ENCODE measurements at places on chromosomes 3 and 15.

DNA sequence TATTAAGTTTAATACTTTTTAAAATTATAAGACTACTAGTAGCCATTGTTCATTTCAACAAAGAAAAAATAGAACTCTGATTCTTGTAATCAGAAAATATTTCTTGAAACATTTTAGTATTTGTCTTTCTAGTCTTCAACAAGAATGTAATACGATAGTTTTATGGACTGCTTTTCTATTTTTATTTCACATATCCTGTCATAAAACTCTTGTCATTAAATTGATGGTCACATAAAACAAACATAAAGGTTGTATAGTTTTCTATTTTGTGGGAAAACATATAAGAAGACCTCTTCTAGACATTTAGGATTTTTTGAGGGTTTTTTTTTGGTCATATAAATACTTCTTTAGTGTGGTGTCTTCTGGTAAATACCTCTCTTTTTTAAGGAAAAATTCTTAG, 62.4 kb downstream of the ATP2C1 start:
- DNase-seq: no peak

DNA sequence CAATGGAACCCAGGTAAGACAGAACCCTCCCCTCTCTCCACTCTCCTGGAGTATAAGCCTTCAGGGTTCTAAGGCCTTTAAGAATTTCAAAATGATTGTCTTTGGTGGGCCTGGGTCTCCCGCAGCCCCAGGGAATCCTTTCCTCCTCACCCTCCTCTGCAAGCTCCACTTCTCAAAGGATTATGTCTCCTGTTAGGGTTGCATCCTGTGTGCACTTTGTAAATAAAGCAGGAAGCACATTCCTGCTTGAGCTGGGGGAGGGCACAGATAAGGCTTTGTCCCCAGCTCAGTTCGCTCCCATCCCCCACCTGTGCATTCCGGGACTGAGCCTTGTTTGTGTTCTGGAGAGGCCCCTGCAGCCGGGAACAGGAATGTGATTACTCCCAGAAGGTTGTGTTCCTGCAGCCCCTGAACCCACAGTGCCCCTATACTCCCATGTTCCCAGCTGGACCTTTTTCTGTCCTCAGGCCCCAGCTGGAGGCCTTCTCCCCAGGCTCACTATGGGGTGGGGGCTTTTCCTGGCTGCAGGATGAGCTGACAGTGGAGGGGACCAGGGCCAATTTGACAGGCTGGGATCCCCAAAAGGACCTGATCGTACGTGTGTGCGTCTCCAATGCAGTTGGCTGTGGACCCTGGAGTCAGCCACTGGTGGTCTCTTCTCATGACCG, 9.5 kb downstream of the TYRO3 start:
- no peak for DNase-seq

DNA sequence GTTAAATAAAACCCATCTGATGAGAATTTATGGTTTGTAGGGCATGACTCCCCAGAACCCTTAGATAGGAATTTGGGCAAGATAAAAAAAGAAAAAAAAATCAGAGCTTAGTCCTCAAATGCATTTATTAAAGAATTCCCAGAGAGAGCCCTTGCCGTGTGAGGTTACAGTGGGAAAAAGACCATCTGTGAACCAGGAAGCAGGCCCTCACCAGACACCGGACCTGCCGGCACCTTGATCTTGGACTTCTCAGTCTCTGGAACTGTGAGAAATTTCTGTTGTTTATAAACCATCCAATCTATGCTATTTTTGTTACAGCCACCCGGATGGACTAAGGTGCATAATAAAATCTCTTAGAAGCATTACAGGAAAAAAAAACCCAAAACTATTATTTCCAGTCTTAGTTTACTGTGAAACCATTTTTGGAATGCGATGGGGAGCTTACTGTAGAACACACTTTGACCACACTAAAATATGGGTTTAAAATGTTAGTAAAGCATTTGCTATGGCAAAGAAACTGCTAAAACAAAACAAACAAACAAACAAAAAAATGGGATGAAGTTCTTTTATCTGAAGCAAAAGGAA, 72.2 kb downstream of the LEKR1 start:
- no peak for DNase-seq

DNA sequence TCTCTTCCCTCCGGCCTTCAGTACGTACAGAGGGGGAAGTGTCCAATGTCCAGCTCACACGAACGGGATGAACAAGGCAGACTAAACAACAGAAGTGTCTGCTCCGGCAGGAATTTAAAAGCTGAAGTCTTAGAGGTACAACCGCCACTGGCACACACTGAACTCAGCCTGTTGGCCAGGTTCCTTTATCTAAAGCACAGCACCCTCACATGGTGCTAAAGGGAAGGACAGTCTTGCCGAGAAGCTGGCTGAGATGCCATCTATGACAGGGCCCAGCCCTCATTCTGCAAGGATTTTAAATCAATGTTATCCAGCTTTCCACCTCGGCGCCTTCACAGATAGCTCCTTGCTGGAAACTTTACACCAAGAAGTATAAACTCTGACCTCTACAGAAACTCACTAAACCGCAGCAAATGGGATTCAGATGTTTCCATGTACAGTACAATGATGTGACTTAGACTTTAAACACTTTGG, 2.8 kb downstream of the ADAMTS17 start:
- DNase-seq: no peak

DNA sequence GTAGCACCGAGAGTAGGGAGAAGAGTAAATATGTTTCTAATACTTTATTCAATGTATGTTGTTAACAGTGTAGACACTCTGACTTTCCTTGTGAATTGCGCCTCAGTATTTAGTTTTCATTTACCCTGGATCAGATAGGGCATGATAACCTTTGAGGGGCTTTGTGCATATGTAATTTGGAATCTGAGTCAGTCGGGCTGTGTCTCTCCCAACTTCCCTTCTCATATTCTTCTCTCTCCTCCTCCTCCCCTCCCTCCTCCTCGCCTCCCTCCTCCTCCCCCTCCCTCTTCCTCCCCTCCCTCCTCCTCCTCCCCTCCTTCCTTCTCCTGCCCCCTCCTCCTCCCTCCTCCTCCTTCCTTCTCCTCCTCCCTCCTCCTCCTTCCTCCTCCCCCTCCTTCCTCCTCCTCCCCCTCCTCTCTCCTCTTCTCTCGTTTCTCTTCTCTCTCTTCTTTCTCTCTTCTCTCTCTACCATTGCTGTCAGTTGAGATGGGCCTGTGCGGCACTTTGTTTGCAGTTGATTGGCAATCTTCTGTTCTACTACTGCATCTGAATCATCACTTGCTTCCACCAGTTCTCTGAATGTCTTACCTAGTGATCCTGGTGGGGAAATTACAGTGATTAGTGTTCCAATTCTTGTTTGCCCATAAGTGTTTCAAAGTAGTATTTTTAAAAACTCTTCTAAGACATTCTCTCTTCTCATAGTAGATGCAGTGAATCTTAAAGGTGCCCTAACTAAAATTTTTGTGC, 162.3 kb downstream of the PGPEP1L start:
- DNase-seq: no peak

DNA sequence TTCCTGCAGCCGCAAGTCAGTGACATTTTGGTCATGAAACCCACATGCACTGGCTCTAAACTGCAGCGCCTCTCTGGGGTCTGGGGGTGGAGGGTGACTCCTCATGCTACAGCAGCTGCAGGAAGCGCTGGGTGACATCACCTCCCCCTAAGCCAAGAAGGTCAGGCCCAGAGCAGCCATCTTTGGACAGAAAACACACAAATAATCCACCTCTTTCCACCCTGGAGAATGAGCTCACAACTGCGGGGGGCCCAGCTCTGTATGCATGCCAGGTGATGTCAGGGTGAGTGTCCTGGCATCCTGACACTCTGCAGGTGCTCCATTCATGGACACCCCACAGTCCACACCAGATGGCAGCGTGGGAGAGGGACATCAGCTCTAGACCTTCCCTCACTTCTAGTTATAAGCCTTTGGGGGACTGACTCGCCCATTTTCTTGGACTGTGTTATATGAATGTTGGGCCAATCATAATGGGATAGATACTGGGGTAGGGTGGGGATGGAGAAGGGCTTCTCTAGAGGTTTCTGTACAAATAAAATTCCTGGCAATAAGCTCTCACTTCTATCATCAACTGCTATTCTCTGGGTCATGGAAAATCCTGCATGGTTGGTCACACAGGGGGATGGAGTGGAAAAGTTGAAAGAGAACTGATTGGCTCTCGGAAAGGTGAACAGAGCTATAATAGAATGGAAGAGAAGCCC, 70.7 kb upstream of the THBS1 start:
- DNase-seq: no peak

GRCh38 chr15:96896766-96897165, 566.3 kb downstream of the NR2F2 start:
- DNase-seq: no peak

DNA sequence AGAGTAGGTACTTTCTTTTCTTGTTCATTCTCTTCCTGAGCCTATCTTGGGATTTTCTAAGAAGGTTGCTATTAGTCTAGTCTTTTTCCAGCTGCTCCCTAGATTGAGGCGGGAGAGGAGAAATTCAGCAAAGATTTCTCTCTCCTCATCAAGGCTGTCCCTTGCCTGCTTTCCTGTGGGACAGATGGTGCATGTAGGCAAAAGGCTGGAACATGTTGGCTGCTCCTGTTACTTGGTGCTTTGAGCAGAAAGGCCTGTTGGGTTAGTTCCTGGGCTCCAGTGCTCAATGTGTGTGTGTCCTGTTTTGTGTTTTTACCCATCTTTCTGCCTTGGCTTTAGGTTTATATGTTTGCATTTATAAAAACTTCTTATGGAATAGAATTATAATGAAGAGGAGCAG, 9.1 kb upstream of the SNRPN start:
- DNase-seq: no peak

DNA sequence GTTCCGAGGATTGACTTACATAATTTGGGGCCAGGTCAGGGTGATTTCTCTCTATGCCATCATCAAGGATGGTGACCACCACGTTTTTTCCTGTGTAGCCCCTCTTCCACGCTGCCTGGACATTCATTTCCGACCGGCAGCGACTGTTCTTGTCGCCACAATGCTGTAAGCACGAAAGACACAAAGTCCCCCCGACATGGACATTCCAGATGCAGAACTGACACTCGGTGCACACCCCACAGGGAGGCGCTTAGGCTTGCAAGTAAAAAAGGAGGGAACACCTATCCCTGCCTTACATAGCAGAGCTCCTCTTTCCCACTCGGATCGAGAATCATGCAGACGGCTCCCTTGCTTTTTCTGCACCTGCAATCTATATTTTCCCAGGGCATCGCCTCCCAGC, 58.2 kb downstream of the PCSK6 start:
- no peak for DNase-seq

GRCh38 chr15:70327856-70328678, 230.3 kb upstream of the TLE3 start:
- no peak for DNase-seq

- no peak for DNase-seq
Observed at GRCh38 chr3:185778094-185778493, 46.7 kb downstream of the IGF2BP2 start.

DNA sequence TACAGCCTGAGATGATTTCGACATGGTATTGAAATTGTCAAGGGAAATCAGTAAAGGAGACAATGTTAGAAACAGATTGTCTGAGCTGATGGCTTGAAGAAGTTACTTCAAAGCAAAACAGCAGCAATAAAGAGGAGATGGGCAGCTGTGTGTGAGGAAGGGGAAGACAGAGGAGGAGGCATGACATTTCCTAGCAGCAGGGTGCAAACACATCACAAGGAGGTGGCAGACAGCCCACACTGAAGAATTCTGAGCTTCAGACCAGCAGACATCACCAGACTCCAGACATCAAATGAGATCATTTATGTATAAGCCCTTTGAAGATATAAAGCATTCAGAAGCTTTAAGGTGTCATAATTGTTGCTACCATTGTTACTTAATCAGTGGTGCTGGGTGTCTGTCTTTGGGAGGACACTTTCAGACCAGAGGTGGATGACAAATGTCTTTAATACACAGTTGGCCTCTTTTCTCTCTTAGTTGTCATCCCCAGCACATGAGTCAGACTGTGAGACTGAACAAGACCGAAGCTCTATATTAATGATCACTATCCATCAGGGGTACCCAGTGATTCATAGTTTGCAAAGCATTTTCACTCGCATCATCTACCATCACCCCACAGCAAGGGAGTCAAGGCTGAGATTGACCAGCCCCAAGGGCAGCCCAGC, 203.9 kb downstream of the MINAR1 start:
- DNase-seq: no peak

DNA sequence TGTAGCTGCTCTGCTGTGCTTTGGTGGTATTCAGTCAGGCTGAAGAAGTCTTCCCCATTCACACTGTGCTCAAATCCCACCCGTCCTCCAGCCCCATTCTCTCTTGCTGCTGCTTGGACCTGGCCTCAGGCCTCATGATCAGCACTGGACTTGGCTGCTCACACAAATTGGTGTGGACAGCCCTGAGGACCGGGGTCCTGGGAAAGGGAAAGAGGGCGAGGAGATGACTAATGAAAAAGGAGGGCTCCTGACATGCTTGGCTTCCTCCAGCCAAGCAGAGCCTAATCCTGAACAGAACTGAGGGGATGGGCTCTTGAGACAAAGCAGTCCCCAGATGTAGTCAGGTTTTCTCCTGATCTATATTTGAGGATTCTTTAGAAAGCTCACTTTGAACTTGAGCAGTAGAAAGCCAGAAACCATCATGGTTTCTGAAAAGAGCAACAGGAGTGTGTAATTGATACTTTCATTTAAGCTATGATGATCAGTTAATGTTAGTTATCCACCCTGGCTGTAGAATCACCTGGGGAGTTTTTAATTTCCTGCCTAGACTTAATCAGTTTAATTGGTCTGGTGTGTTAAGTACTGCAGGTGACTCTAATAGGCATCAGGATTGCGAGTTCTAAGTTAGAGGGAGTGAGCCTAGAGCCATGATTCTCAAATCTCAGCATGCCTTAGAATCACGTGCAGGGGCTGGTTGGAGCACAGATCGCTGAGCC, 79.4 kb upstream of the THBS1 start:
- no peak for DNase-seq

- DNase-seq: no peak
Observed at GRCh38 chr15:60660290-60661051, 181.5 kb upstream of the ICE2 start.

DNA sequence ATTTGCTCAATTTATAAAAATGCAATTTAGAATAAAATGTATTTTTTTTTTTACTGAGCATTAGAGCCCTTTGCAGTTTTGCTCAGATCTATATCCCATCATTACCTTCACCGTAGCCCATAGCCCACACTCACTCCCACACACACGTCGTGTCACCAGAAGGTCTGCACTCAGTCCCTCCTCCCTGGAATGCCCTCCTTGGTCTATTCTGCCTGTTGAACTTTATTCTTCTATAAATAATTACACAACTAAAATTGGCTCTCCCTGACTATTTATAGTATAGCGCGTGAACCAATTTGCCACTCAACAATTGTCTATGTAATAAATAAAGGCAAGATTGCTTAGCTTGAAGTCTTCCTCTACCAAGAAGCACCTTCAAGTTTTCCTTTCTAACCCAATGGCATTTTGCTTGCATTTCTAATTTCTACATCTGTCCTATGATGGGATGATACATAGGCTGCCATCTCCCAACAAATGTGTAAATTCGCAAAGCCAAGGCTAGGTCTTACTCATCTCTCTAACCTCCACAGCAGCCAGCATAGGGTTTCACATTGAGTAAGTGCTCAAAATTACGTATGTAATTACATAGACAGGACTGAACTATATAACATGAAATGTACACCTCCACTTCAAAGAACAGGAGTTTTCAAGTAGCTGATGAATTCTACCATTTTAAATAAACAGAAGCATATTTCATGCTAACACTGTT, 172.0 kb upstream of the HES1 start:
- DNase-seq: no peak
